Activated CD4-positive, alpha-beta T cell treated with anti-CD3 and anti-CD28 coated beads for 48 hours (primary cell): ENCODE measurements at places on chromosomes 2 and 18.

- DNase-seq, result no peak
These were observed 69.3 kb downstream of the CLIP4 start for GRCh38 chr2:29184531-29184930.

GRCh38 chr2:157439824-157440186 lies 4.1 kb downstream of the CYTIP start:
- peak; percentile 72 for DNase-seq

GRCh38 chr2:152627351-152627957 lies 89.8 kb downstream of the PRPF40A start:
- no peak for DNase-seq

GRCh38 chr2:120670371-120670770 lies 65.3 kb upstream of the GLI2 start:
- DNase-seq, result no peak

DNA sequence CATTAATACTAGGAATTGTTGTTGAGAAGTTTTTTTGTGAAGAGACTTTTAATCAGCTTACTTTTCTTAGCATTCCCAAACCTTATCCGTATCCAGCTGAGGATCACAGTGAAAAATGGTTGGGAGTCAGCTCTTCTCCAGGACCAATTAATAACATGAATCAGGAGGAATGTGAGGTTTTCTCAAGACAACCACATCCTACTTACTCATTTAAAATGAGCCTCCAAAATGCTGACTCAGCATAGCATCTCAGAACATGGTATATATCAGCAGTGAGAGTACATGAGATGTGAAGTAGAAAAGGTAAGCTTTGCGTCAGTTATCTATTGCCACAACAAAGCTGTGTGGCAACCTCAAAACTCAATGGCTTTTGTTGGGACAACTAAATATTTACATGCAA lies 140.3 kb downstream of the NRP2 start:
- DNase-seq, result no peak

- no peak for DNase-seq
These were observed 294.6 kb upstream of the PARD3B start for GRCh38 chr2:204250692-204251091.

DNA sequence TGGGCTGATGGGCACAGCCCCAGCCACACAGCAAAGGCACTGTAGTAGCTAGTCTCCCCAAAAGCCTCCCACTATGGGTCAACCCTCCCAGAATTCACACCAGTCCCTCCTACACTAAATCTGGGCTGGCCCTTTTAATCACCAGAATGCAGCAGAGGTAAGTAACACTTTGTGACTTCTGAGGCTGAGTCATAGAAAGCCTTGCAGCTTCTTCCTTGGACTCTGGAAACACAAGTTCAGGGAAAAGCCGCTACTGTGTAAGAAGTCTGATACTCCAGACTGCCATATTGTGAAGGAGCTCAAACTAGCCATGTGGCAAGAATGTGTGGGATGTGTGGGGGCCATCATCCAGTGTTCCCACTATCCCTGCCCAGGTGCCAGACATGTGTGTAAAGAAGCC lies 19.0 kb upstream of the SIX2 start:
- no peak for DNase-seq

DNA sequence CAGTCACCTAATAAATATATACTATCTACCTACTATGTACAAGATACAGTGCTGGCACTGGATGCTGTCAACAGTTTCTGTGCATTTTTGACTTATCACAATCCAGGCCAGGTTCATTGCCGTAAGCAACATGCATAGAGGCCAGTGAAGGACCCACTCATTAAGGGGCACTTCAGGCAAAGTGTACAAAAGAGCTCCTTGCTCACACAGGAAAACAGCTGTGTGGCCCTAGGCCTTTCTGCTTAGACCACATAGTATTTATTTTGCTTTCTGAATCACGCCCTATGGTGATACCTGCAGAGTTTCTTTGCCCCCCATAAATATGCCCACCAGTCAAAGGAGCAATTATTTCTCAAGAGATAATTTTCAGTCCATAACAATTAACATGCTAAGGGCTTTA lies 39.6 kb upstream of the STAT4 start:
- no peak for DNase-seq

DNA sequence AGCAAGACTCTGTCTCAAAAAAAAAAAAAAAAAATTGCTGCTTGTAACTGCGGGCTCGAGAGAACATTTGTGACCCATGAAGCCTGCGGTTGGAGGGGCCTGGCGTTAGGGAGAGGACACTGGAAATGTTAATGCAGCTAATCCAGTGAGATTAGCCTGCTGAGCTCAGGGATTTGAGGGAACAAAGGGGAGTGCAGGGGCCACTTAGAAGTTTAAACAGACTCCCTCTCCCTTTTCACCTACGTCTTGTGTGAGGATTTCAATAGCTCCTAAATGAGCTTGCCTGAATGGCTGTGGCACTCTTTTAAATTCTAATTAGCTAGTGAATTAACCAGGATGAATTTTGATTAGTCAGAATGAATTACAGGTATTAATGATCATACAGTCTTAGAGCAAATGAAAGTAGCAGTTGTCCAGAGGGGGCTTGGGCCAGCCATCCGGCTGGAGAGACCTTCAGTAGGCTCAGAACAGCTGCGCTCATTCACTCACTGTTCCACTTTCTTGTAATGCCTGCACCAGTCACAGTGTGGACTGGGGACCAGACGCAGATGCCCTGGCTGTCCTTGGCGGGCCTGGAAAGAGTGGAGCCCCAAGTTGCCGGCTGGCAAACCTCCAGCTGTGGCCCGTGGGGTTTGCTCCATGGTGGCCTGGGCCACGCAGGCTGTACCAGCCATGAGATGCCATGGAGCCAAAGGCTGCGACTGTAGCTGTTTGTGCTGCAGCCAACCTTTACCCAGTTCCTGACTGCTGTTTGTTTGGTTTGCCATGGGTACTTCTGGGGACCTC lies 20.8 kb downstream of the LDLRAD4 start:
- no peak for DNase-seq

- no peak for DNase-seq
These were observed 242.1 kb upstream of the OSR1 start for GRCh38 chr2:19600506-19600905.

DNA sequence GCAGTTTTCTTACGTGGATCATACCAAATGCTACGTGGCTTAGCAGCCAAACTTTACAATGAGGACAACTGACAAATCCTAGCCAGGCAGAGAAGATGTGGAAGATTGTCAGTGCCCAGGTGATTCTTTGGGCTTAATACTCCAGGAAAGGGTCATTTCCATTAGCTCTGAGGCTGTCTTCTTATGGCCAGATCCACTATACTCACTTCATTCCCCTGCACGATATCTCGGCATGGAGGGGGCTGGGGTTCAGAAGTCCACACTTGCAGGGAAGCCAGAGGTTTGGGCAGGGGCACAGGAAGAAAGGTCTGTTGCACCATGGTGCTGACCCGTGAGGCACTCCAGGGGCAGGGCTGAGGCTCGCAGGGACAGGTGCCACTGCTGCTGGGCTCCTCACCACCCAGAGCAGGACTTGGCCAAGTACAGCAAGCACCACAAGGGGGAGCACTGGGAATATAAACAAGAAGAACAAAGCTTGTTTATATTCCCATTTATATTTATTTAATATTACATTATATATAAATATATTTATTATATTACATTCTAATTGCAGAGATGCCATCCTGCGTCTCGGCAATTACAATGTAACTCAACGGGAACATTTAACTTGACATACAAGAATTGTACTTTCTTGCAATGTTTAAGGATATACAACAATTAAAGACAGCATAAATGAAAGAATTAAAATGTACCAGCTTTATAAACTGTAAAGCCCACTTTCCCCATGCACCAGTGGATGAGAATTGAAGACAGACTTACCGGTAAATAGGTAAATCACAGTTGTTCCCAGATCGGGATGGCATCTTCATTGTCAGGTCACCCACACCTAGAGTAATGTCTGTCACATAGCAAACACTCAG lies 27.2 kb downstream of the CLUL1 start:
- DNase-seq, result peak; percentile 75

DNA sequence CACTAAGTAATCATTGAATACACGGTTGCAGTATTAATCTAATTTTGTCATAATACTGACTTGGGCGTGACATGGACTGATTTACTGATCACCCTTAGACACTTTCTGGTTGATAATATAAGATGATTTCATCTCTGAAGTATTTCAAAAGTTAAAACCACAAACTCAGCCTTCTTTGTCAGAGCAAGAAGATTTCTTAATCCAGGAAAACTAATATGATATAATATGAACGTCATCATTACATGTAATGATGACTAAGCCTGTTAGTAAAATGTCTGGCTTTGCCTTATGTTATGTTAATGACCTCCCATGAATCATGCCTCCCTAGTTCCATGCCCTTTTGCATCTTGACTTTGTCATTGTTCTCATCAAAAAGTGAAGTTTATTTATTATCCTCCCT lies 1325.0 kb upstream of the CDH2 start:
- DNase-seq, result no peak

GRCh38 chr2:171741189-171741588 lies 53.9 kb downstream of the DYNC1I2 start:
- no peak for DNase-seq

DNA sequence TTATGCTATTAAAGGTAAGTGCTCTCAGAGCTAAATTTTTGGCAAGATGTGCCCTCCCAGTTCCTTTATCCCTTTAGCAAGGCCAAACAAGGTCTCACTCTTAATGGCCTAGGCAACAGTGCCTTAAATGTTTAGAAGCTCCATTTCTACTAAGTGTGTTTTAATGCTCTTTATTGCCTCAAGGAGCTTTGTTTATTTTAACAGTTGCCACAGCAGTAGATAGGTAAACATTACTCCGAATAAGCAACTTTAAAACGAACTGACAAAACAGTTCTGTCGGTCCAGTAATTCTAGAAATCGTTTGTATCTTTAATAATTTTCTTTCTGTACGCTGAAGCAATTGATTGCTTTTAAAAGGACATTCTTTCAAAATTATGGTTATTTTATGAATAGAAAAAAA lies 74.5 kb downstream of the PIEZO2 start:
- DNase-seq, result no peak

DNA sequence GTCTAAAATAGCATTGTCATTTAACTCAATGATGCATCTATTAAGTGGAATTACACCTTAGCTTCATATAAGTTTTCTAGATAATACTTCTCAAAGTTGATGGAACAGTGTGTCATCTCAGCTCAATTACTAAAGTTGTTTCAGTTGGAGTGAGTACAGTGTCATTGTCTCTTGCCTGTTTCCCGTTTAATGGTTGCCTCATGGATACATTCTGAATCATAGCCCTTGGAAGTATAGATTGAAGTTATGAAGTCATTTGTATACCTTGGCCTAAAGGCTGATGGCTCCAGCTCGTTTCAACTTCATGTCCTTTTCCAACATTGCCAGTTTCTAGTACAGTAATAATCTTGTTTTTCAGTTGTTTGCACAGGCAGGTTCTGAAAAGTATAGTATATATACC lies 130.5 kb upstream of the NOSTRIN start:
- DNase-seq, result no peak

GRCh38 chr2:905091-905832 lies 45.4 kb upstream of the SNTG2 start:
- DNase-seq, result no peak

GRCh38 chr18:62506495-62507143 lies 16.2 kb upstream of the ZCCHC2 start:
- DNase-seq, result no peak

DNA sequence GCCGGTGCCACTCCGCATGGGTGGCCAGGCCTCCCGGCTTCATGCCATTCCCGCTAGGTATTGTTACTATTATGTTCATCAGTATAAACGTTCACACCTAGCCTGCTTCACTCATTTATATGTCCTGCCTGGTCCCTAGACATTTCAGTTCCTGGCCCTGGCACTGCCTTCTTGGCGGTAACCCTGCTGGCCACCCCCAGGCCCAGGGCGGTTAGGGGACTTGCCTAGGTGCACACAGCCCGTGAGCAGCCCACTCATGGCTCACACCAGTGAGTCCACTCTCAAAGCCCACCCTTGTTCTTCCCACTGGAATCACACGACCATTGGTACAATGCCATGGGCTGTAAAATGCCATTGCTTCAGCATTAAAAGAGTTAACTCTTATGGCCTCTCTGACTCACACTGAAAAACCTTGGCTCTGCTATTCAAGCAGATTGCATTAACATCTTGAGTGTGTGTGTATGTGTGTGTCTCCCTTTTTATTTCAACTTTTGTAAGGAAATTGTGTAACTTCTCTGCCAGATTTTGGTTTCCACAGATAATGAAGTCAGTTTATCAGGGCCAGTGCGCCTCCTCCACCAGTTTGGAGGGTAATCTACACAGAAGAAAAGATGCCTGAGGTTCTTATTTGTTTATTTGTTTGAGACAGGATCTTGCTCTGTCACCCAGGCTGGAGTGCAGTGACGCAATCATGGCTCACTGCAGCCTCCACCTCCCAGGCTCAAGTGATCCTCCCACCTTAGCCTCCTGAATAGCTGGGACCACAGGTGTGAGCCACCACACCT lies 74.2 kb downstream of the RAB31 start:
- no peak for DNase-seq

DNA sequence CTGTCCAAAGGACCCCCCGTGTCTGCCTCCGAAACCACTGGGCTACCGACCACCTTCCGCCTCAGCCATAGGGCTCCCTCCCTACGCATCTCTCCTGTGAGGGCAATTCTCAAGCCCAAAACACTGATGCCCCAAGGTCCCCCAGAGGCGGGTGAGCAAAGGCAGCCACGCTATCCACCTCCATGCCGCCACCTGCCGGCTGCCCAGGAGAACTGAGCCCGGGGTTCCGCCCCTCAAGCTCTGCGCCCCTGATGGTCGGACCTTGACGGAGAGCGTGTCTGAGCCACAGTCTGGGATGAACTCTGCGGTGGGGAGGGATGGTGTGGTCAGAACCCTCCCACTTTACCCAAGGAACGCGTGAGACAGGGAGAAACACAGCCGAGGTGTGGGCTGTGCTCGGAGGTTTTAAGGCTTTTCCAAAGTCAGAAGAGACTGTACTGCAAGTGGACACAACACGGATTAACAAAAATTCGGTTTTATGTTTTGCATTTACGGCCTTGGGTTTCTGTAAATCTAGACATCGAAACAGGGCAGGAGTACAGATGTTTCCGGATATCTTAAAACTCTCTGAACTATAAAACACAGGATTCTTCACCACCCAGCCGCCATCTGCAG lies 114.1 kb downstream of the ZNF516 start:
- DNase-seq, result peak; percentile 34

GRCh38 chr18:53534695-53535094 lies 689.8 kb downstream of the MBD2 start:
- DNase-seq, result no peak

GRCh38 chr2:239433777-239434403 lies 33.1 kb upstream of the HDAC4 start:
- DNase-seq, result peak; percentile 36

DNA sequence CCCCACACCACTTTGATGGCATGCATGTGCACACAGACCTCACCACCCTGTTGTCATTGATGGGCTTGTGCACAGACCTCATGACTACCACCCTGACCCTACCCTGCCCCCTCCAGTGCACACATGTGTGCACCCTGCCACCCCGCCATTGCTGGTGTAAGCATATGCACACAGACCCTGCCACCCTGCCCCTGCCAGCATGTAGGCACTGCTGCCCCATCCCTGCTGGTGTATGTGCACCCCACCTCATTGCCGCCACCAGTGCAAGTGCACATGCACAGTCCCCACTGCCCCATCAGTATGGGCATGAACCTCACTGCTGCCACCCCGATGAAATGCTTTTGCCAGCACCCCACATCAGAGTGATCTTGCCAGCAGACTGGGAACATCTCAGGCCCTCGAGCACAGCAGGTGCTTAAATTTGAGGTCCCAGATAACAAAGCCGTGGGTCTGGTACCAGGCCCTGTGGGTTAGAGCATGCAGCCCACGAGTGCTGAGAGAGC lies 169.4 kb downstream of the EHBP1 start:
- DNase-seq, result no peak

- DNase-seq, result no peak
These were observed 132.6 kb upstream of the CDCA7 start for GRCh38 chr2:173221937-173222594.
